Left renal pelvis (tissue), 4 donors: ENCODE measurements at places on chromosomes 11 and 22. TPM values are rescaled to one million over a fixed set of nuclear protein-coding genes. Genes with fewer than 3 reads are reported as not detected.

DNA sequence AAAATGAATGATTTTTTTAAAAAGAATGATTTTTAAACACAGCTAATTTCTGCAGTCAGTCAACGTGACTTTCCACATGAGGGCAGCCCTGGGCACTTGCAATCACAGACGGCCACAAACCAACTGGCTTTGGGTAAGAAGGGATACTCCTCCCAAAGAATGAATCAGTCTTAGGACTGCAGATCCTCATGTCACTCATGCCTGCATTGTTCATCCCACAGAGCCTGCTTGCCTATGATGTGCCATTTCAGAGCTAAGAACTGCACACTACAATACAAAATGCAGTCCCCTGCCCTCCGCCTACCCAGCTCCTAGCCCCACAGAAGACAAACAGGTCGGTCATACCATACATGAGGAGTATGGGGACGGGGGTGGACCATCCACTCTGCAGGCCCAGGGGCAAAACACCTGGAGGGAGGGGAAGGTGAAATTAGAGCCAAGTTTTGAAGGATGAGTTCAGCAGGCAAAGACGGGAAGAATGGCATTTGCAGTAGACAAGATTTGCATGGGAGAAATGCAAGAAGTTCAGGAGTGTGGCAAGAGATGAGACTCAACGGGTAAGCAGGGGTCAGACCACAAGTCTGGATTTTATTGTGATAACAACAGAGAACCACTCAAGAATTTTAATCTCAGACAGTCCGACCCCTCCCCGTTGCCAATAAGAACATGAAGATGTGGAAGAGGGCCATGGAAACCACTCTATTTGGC, 24.7 kb downstream of the PACSIN2 start:
- DNase-seq = no peak

- no peak for DNase-seq
Observed at GRCh38 chr11:115321605-115322289, 182.5 kb downstream of the CADM1 start.

DNA sequence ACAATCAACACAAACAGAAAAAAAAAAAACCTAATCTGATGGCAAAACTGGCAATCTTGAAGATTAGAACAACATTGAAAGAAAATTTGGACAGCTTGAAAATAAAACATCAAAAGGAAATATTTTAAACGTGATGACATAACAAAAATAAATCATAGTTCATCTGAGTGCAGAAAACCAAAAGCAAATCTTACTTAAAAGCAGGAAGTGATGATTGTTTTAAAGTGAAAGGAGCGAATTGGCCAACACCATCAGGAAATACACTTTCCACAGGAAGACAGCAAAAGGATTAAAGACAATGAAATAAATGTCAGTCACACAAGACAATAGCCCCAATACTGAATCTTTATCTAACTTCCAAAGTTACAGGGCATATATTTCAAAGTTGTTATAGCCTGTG, 696.5 kb upstream of the CHORDC1 start:
- no peak for DNase-seq

GRCh38 chr11:20973940-20974559, 304.7 kb downstream of the NELL1 start:
- no peak for DNase-seq

DNA sequence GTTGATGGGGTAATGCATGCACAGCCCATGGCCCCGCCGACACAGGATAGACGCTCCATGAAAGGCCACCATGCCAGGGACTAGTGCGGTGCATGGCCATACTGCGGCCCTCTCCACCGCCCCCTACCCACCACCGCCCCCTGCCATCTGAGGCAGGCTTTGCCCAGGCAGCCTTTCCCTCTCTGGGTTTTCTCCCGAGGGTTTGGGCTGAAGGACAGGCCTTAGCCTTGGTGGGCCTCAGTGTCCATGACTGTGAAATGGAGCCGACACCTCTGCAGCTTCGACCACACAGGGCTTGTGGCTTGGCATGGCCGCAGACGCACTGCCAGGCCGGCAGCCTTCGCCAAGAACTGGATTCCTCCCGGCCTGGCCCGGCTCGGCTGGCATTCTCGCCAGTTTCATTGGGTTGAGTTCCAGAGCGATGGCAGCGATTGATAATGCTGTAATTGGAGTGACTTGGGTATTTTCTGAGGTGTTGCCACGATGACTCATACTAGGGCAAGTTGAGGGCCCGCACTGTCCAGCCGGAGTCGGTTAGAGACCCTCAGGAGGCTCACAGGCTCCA, 111.3 kb downstream of the WNT7B start:
- DNase-seq = no peak

GRCh38 chr22:22748297-22748743, 103.9 kb downstream of the GGTLC2 start:
- no peak for DNase-seq

GRCh38 chr11:133950874-133951326, 5.9 kb downstream of the IGSF9B start:
- no peak for DNase-seq

- no peak for DNase-seq
Observed at GRCh38 chr22:35887296-35887875, 141.2 kb downstream of the RBFOX2 start.

- DNase-seq = no peak
Observed at GRCh38 chr11:93490996-93491618, 52.1 kb downstream of the SMCO4 start.

DNA sequence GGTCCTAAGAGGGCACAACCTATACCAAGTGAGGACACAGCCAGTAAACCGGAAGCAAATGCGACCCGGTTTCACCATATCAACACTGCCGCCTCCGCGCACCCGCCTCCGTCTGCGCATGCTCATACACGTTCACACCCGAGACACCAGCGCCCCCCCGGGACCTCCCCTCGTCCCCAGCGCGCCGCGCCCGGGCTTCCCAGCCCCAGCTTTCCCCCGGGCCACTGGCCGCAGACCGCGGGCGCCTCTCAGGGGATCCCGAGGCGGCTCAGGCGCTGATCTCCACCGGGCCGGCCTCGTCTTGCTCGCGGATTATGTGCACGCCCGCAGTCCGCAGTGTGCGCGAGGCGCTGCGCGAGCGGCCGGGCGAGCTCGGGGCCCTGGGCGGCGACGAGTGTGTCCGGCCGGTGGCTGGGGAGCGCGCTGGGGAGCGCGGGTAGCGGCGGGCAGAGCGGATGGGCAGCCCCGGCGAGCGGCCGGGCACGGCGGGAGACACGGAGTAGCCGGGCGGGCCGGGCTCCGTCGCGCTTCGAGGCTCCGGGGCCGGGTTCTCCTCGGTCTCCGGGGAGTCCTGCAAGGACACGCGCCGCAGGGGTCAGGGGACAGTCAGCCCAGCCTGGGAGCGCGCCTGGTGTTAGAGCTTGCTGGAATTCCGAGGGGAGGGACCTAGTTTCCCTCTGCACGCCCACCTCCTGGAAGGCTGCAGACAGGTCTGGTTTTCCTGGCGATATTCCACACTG, 2.0 kb downstream of the HEPN1 start:
- peak; percentile 75 for DNase-seq

DNA sequence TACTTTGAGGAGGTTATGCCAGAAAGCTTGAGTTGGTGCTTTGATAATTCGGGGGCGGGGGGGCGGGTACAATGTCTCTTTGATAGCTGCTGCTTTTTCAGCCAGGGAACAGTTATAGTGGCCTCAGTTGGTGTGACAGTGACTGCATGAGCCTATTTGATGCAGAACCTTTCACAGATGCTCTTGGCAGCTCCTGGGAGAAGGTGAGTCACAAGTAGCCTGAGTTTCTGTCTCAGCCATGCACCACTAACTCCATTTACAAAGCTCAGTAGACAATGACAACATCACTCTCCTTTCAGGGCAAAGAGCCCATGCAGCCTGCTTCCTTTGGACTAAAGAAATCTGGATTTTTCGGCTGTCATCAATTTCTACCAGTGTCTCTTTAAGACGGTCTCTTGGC, 42.1 kb upstream of the SEZ6L start:
- DNase-seq = no peak

- DNase-seq = no peak
Observed at GRCh38 chr11:20488352-20488751, 100.8 kb downstream of the PRMT3 start.

The KDM4D gene
- 1.9 TPM for polyA plus RNA-seq

The SYNGR1 gene
- 22.4 TPM for polyA plus RNA-seq

The IRF7 gene
- polyA plus RNA-seq = 14.7 TPM
